ENCODE measurements at places on chromosomes 7 and 10.

GRCh38 chr7:15648461-15648961 is 38.0 kb downstream of the MEOX2 start:
- H3K27ac ChIP-seq, result no peak overlapping the region
- no peak for DNase-seq
- H3K27me3 ChIP-seq, result no peaks in the 10 kb centered on the region
- no peaks in the 10 kb centered on the region for H3K4me1 ChIP-seq

- H3K4me3 ChIP-seq, result no peak overlapping the region
- H3K4me1 ChIP-seq, result peaks cover 61% of the 10 kb centered on the region
- peak overlapping the region; percentile 73 for H3K27ac ChIP-seq
- H3K36me3 ChIP-seq, result peaks cover 66% of the 10 kb centered on the region
- no peaks in the 10 kb centered on the region for H3K27me3 ChIP-seq
Observed at GRCh38 chr10:131915990-131916766, 15.4 kb downstream of the PPP2R2D start.

DNA sequence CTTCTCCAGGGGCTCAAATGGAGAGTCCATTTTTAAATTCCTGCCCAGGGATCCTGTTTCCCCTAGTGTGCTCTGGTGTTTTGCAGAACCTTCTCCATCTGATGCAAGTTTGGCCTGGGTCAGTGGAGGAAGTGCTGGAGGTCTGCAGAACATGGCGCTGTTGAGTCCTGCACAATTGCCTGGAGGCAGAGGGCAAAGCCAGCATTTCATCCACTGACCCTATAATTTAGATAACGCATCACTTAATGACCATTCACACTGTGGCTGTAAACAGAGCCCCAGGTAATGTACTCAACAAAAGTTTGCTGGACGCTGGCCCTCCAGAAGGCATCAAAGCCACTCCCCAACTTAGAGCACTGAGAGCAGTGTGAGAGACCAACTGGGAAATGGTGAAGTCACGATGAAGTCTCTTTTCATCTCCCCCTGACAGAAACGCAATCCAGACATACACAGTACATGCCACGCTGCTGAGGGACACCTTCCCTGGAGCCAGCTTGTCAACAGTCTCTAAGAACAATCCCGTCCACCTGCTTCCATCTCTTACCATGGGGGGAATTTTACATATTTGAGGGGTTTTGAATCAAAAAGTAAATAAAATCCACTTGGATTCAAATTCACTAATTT is 13.4 kb downstream of the C10orf71 start:
- H3K27me3 ChIP-seq, result no peaks in the 10 kb centered on the region
- no peak for DNase-seq
- no peaks in the 10 kb centered on the region for H3K36me3 ChIP-seq
- no peak overlapping the region for H3K4me3 ChIP-seq

DNA sequence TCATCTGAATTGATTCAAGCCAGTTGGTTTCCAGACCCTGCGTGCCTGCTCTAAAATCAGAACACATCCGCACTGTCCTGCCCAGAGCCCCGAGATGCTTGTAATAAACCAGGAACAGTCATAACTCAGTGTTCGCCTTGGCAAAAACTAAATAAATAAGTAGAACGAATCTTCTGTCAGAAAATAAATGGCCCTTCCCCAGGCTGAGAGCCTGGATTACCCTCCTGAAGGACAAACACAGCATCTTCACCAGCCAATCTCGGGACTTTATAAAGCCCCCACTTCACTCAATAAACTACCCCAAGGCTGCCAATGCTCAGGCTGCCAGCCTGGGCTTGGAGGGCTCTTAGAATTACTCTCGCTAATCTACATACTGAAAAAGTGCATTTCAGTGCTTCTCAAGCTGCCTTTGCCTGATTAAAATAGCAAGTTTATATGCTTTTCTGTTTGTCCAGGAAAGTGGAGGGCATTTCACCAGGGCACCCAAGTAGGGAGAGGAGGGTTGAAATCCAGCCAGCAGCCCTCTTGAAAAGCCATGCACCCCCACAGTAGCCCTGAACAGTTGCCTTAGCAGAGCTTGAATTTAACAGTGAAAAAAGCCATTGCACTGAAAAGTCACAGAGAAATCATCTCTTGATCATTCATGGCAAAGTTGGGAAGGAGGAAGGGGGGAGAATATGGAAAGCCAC is 136.6 kb downstream of the CALN1 start:
- no peak overlapping the region for H3K4me3 ChIP-seq
- no peak overlapping the region for H3K27ac ChIP-seq
- no peaks in the 10 kb centered on the region for H3K36me3 ChIP-seq
- DNase-seq, result no peak
- H3K27me3 ChIP-seq, result no peaks in the 10 kb centered on the region
- H3K4me1 ChIP-seq, result no peaks in the 10 kb centered on the region

DNA sequence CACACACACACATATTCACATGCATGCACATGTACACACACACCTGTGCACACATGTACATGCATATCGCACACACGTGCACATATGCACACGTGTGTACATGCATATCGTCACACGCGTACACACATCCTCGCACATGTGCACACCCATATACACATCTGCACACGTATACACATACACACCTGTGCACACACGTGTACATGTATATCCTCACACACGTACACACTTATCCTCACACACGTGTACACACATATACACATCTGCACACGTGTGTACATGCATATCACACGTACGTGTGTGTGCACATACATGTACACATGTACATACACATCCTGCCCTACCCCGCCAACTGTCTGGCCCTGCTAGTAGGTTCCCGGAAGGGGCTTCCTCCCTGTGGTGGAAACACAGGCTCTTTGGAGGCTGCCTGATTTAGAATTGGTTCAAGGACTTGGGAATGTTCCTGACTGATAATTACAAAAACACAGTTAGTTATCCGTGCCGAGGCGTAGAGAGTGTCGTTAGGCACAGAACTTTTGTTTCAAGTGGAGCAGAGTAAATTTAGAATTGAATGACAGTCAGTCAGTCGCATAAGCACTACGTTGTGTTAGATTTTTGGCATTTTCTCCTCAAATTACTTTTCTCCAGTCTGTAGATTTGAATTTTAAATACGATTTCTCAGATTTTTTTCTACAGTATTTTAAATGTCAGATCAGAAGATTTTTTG is 18.5 kb upstream of the PRKAR1B start:
- H3K36me3 ChIP-seq, result peaks cover 29% of the 10 kb centered on the region
- H3K4me3 ChIP-seq, result no peak overlapping the region
- DNase-seq, result no peak
- no peaks in the 10 kb centered on the region for H3K27me3 ChIP-seq
- no peaks in the 10 kb centered on the region for H3K4me1 ChIP-seq
- H3K27ac ChIP-seq, result no peak overlapping the region

DNA sequence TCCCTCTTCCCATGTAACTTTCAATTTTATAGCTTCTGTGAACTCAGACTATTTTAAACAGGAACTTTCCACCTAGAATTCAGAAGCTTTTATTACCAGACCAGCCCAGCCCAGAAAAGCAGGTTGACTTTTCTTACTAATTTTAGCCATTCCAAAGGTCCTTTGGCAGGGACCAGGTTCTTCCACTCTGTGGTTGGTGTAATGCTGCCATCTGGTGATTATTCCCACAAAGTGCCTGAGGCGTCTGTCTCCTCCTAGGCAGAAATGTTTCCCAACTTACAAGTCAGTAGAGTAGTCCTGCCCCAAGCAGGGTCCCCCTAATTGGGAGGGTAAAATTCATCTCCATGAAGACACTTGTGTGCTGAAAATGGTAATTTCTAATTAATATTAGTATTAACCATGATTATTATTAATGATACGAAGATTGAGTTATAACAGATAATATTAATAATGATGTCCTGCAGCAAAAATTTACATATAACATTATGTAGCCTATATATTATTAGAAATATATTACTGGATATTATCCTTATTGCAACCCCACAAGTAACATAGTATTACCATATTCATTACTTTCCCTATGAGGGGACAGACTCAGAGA is 53.0 kb upstream of the PPP1R17 start:
- H3K36me3 ChIP-seq, result no peaks in the 10 kb centered on the region
- H3K27me3 ChIP-seq, result no peaks in the 10 kb centered on the region
- H3K4me1 ChIP-seq, result no peaks in the 10 kb centered on the region
- DNase-seq, result no peak
- no peak overlapping the region for H3K27ac ChIP-seq
- no peak overlapping the region for H3K4me3 ChIP-seq

All from activated naive CD8-positive, alpha-beta T cell treated with anti-CD3 and anti-CD28 coated beads for 36 hours (primary cell).